Cardiac muscle cell (in vitro differentiated cells and primary cell): ENCODE measurements at places on chromosomes 2 and 18.

GRCh38 chr2:210795506-210795905 lies 239.1 kb downstream of the CPS1 start:
- DNase-seq: no peak

DNA sequence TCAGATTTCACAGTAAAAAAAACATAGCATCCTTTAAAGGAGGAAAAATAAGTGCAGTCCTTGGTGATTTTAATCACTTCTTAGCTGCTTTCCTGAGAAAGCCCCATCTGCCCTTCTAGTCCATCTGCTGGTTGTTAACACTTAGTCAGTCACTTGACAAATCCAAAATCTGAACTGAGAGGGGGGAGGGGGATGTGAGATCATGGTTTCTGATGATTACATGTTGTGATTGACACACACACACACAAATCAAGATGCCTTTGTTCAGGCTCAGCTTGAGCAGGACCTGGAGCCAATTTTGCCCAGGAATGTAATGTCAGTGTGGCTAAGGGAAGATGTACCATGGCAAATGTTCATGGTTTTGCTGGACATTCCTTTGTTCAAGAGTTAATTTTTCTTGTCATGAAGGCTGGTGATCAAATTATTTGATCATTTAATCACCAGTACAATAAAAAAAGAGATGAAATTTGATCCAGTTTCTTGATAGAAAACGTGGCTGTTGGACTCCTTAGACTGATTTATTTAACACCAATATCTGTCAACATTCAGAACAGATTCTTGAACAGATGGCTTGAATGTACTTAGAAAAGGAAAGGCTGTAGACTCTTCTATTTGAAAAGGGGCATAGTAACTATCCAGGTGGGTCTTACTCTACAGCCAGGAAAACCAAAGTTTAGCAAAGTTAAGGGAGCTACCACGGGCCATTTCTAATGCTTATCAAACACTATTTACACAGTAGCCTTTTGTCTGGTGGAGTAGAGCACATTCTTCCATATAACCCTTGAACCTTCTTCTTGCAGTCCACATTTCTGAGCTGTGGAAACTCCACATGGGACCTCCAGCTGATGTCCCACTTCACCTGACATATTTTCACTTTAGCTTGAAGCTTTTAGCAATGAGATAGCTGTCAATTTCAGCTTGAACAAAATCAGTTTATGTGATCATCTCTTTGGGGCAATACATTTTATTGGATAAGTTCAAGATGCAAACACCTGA lies 408.7 kb downstream of the PIK3C3 start:
- no peak for DNase-seq

DNA sequence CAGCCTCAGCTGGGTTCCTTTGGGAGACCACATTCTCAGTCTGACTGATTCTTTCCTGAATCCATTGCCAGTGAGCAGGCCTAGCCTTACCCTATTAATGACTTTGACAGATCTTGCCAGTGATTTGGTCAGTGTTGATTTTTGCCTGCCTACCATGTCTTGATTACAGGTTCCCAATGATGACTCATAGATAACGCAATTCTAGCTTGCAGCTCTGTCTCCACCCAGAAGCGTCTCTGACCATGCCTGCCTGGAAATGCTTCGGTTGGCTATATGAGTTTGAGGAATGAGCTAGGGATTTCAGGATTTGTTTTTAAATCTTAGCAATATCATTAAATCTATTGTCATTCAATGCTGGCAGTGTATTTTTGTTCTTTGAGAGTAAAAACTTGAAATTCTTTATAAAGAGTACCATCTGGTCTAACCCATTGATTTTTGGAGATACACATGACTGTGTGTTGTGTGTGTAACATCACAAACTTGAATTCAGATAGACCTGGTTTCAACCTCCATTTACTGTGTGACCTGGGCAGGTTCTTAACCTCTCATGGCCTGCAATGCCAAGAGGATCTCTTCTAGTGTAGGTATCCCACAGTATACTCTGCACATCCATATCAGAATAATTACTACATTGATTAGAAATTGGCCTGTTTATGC lies 57.0 kb downstream of the CCDC150 start:
- peak; percentile 55 for DNase-seq

GRCh38 chr2:120779781-120780283 lies 44.2 kb downstream of the GLI2 start:
- DNase-seq: peak; percentile 42
